ENCODE measurements at places on chromosomes 5 and 9.

- no peak for DNase-seq
Measured at GRCh38 chr5:31317665-31318064, 124.2 kb downstream of the CDH6 start.

GRCh38 chr9:4980086-4980727, 4.9 kb upstream of the JAK2 start:
- no peak for DNase-seq

GRCh38 chr9:114072184-114073140, 5.6 kb downstream of the AMBP start:
- no peak for DNase-seq

- no peak for DNase-seq
Measured at GRCh38 chr9:17624571-17624970, 45.7 kb downstream of the SH3GL2 start.

DNA sequence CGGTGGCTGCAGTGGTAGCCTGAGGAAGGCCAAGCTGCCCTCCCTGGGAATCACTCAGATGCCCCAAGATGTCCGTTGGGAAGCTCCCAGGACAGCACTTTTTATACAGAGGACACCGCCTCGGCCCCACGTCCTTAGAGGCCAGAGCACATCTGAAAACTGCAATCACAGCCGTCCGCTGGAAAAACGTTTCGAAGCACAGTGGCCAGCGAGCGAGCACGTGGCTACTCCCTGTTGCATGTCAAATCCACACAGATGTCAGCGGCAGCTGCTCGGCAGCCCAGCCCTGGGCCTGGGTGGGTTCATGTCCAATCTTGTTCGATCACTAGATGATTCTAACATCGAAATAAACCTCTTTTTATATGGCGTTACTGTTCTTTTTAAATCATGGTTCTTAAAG, 8.9 kb downstream of the PPP1R26 start:
- DNase-seq: no peak

GRCh38 chr9:117305454-117305853, 109.4 kb downstream of the ASTN2 start:
- no peak for DNase-seq

- DNase-seq: no peak
Measured at GRCh38 chr5:78355561-78355960, 4.9 kb upstream of the SCAMP1 start.

- DNase-seq: no peak
Measured at GRCh38 chr9:106420511-106420944, 442.4 kb upstream of the ZNF462 start.

- DNase-seq: no peak
Measured at GRCh38 chr9:136233411-136233810, 12.2 kb downstream of the QSOX2 start.

- DNase-seq: no peak
Measured at GRCh38 chr5:179534431-179534830, 15.9 kb upstream of the RUFY1 start.

GRCh38 chr9:118455259-118455658, 751.1 kb downstream of the TLR4 start:
- DNase-seq: no peak

- no peak for DNase-seq
Measured at GRCh38 chr5:10393491-10393890, 40.0 kb downstream of the MARCHF6 start.

- DNase-seq: no peak
Measured at GRCh38 chr9:104868303-104868686, 59.7 kb downstream of the ABCA1 start.

DNA sequence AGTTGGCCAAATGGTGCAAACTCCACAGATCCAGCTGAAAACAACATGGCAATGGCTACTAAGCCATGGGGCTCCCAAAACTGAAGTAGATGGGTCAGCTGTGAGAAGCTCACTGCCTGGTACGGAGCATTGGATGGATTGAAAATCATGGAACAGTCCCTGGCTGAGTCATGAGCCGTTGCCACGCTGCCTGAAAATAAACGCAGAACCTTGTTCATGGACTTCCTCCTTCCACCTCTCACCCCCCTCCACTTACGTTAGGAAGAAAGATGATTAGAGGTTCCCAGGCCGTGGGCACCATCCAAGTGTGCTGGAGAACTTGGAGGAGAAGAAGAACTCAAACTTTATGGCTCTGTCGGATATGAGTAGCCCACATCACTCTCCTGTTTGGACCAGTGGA, 6.8 kb upstream of the DIPK1B start:
- DNase-seq: no peak

DNA sequence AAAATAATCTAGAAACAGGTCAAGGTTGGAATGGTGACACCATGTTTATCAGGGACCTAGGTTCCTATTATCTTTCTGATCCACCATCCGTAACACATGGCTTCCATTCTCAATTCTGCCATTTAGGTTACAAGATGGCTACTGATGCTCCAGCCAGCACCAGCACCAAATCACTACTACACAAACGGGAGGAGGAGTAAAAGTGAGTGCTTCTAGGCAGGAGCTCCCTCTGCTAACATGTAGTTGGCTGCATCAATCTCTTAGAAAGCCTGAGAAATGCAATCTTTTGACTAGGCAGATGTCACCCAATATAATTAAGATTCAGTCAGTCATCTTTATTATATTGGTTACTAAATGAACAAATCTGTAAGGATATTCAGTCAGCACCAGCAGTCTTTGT, 515.9 kb downstream of the RAB3C start:
- DNase-seq: no peak

DNA sequence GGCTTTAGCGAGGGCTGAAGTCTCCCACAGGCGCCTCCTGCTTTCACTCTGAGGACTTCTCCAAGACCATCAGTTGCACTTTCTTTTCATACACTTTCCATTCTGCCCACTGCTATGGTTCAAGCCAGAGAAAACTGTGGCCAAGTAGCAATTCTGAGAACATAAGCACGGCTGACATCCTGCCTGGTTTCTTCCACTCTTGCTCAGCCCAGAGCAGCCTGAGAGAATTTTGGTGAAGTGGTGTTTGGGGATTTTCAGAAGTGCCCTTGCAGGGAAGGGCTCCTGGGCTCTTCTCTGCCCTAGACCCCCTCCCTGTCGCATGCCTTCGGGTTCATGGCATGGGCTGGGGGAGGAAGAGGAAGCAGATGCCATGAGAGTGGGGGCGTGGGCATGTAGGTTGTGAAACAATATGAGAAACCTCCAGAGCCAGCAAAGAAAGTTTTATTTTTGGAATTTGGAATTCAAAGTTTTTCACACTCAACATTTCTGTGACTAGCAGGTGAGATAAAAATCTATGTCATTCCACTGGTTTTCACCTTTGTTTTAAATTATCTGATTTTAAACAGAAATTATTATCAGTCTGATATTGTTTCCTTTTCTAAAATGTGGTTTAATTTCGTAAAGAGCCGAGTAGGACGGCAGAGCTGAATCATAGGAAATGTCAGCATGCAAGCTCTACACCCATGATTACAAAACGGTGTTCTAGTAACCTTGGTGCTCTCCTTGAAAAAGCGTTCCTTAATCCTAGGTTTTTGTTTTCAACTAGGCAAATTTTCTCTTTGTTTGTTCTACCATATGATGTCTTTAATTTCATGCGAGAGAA, 27.8 kb upstream of the TNFSF8 start:
- peak; percentile 41 for DNase-seq

DNA sequence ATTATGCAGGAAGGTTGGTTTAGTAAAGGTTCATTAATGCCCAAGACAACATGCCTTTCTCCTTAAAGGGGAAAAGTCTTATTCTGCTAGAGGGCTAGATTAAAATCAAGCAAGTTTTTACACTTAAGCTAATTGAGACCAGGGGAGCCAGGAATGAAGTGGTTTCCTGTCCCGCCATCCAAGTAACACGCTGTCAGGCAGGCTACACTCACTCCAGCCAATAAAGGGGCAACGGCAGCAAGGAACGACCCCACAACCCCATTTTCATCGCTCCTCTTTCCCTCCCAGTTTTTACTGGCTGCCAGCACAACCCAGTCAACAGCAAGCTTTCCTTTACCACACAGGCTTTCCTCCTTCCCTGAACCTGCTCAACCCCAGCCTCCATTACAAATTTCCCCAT, 225.1 kb downstream of the DCP2 start:
- no peak for DNase-seq

DNA sequence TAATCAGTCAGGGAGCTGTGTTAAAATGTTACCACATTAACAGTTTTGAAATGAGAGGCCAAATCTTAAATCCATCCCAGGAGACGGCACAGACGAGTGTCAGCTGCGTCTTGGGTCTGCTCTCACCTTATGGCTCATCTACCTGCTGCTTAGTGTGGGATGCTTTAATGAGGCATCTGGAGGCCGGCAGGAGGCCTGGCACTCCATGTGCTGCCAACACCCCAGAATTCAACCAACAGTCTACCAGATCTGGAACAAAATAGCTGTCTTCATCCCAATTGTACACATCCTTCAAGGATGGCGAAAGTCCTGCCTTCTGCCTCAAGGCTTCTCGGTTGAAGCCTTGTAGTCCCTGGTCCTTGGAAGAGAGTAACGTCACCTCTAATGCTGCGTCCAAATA, 12.0 kb downstream of the PRKACG start:
- no peak for DNase-seq

- DNase-seq: no peak
Measured at GRCh38 chr5:168365581-168366081, 74.2 kb downstream of the WWC1 start.

- DNase-seq: no peak
Measured at GRCh38 chr9:110591526-110591925, 12.0 kb upstream of the SVEP1 start.

DNA sequence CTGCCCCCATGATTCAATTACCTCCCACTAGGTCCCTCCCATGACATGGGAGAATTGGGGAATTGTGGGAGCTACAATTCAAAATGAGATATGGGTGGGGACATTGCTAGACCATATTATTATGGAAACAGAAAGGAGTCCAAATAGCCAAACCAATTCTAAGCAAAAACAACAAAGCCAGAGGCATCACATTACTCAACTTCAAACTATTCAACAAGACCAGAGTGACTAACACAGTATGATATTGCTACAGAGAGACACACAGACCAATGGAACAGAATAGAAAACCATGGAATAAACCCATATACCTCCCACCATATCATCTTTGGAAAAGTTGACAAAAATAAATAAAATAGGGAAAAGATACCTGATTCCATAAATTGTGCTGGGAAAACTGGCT, 710.5 kb upstream of the CDH9 start:
- no peak for DNase-seq

DNA sequence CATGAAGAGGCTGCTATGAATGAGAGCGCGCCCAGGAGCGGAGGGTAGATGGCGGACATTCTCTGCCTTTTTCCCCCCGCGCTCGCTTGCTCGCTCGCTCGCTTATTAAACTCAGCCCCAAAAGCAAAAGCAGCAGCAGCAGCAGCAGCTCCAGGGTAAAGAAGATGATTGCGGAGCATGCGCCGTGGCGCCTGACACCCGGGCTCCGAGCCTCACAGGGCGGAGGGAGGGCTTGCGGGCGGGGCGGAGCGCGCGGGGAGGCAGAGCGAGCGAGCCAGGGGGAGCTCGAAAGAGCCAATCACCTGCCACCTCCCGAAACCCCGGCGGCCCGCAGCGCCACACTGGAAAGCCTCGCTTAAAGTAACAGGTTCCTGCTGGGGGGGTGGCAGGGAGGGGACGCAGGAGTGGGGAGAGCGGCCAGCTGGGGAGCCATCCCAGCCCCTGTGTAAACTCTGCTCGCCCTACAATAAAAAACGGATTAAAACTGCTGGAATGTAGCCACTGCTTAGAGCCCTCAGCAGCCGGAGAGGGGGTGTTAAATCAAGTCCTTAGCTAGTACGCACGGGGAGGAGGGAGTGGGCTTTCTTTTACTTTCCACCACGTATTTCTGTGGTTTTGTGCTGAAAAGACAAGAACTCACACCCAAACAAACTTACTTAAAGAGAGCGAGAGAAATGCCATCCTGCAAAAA, at the start of gene MLLT3:
Gene MLLT3, minus strand, starts transcription at position 170 of the 691 bp plus-strand sequence.
- DNase-seq: peak; percentile 95

GRCh38 chr9:112694706-112695555, 23.0 kb downstream of the INIP start:
- DNase-seq: no peak

DNA sequence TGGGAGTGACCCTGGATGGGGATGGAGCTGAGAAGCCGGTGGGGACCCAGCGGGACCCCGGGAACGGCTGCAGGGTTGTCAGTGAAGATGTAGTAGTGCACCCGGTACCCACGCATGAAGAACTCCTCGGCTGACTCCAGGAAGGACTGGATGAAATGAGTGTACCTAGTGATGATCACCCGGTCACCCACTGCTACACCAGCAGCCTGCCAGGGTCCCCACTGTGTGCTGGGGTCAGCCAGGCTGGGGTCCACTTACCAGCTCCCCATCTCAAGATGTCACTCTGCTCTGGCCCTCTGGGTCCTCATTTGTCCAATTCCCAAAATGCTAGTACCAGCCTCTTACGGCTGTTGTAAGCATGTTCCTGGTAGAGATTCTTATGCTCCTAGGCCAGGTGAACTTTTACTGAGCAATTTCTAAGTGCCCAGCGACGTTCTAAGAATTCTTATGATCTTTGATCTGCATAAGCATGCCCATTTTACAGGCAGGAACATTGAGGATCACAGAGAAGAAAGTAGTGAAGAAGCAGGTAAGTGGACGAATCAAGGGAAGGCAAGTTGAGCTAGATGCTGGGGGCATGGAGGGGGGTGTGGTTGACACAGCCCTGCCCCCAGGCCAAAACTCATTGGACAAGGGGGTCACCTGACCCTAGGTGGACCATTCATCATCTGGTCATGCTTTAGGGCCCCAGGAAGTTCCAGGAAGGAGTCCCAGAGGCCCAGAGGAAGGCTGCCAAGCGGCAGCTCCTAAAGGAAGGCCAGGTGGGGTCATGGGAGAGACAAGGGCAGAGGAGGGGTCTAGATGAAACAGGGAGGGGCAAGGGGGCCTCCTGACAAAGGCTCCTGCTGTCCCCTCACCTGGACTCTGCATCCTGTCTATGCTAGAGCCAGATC, 9.4 kb downstream of the GBGT1 start:
- DNase-seq: no peak

DNA sequence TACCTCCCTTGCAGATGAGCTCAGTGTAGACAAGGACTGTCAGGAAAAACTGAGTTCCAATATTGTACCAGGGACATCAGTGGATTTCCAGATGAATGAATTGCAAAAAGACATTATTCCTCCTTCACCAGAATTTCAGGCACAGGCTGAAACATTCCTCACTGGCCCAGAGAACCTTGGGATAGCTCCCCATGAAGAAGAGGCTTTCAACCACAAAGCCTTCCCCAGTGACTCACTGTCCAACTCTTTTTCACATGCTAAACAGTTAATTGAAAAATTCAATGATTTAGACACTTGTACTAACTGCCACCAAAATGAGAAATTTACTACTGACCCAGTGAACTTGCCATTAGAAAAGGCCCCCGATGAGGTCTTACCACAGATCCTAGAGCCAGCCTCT, 144.5 kb downstream of the UNC13B start:
- no peak for DNase-seq

DNA sequence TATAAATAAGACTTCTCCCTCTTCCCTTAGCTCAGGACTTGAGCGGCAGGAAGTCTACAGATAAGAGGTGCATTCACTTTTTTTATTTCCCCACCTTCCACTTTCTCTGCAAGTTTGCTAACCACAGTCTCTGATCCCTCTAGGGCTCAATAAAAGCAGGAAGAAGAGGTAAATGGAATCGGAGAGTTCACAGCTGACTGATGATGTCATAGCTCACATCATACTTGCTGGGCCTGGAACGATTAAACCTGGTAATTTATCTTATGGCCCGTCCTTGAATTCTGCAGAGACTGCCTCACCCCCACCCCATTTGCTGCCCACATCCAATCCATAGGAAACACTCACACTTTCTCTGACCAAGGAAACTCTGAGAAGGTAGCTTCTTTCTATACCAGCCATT, 62.9 kb downstream of the DRD1 start:
- no peak for DNase-seq

- no peak for DNase-seq
Measured at GRCh38 chr5:150066901-150067396, 19.4 kb downstream of the CSF1R start.

- DNase-seq: no peak
Measured at GRCh38 chr5:157038568-157039187, 20.2 kb downstream of the HAVCR1 start.
